CD4-positive, alpha-beta T cell treated with Interleukin-12 subunit alpha and Interleukin-12 subunit beta, for 1 hour (primary cell): ENCODE measurements at places on chromosomes 2 and 18.

GRCh38 chr2:121902616-121903015, 147.2 kb downstream of the TSN start:
- DNase-seq: no peak

GRCh38 chr2:239813261-239814115, 211.7 kb downstream of the NDUFA10 start:
- DNase-seq: no peak

GRCh38 chr2:72414137-72414760, 266.6 kb upstream of the CYP26B1 start:
- no peak for DNase-seq

DNA sequence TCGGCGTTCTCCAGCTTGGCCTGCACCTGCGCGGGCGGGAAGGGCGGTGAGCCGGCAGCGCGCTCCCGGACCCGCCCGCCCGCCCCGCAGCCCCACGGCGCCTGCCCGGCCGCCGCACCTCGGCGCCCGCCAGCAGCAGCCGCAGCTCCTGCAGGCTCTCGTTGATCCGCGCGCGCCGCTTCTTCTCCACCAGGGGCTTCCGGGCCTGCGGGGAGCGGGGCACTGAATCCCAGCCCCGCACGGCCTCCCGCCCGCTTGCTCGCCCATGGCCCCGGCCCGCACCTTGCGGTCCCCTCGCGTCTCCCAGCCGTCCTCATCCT, 335 bp downstream of the HES6 start:
- DNase-seq: no peak

DNA sequence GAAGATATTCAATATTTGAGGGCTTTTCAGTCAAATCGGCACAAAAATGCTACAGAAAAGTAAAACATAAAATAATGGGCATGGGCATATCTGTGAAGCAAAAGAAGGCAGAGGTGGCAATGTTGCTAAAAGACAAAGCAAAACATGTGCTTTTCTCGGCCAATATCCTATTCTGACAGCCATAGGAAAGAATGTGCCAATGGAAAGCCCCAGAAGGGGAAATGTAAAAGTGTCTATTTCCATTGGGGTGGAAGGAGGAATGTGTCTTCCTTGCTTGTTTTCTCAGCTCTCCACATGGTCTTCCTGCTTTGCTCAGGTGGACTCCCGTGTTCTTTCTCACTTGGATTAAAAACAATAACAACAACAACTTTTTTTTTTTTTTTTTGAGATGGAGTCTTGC, 13.7 kb upstream of the PER2 start:
- DNase-seq: no peak

GRCh38 chr2:234686088-234686890, 189.4 kb upstream of the ARL4C start:
- no peak for DNase-seq

DNA sequence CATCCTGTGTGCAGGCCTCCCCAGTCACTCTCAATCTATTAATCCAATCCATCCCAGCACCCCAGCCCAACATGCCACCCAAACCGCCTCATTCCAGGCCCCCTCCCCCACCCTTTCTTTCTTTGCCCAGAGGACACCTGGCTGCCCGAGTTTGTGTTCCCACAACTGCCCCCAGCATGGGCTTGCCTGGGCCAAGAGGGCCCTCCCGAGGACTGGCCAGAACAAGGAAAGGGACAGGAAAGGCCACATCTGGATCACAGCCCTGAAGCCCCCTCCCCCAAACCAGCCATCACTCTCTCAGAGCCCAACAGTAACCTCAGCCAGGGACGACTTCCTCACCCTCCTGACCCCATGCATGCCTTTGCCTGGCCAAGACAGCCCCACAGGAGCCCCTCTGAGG, 1.2 kb downstream of the TNS1 start:
- no peak for DNase-seq

DNA sequence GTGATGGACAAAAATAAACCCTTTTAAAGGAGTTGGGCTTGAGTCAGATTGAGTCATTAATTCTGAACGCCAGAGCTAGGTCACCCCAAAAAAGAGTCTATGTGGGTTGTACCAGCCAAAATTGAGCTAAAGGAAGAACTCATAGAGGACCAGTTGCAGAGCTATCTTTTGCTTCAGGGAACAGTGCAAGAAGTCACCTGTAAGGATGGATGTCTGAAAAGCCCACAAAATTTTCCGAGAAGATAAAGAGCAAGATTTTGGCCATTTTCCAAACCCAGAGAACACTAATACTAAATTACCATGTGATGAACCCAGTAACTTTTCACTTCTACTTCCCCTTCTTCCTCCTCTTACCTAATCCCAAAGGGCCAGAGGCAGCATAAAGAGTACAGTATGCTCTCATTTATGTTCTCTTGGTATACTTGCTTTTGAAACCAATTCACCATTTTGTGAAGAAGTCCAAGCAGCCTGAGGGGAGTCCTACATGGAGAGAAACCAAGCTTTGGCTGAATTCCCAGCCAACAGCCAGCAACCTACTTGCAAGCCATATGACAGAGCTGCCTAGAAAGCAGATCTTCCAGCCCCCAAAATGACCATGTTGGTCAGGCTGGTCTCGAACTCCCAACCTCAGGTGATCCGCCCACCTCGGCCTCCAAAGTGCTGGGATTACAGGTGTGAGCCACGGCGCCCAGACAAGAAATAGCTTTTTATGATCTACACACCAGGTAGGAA, 551.7 kb downstream of the SATB2 start:
- no peak for DNase-seq
